ENCODE measurements at places on chromosomes 12 and 14.

- DNase-seq, result no peak
Observed at GRCh38 chr12:99249543-99249942, 398.0 kb upstream of the GARIN6 start.

DNA sequence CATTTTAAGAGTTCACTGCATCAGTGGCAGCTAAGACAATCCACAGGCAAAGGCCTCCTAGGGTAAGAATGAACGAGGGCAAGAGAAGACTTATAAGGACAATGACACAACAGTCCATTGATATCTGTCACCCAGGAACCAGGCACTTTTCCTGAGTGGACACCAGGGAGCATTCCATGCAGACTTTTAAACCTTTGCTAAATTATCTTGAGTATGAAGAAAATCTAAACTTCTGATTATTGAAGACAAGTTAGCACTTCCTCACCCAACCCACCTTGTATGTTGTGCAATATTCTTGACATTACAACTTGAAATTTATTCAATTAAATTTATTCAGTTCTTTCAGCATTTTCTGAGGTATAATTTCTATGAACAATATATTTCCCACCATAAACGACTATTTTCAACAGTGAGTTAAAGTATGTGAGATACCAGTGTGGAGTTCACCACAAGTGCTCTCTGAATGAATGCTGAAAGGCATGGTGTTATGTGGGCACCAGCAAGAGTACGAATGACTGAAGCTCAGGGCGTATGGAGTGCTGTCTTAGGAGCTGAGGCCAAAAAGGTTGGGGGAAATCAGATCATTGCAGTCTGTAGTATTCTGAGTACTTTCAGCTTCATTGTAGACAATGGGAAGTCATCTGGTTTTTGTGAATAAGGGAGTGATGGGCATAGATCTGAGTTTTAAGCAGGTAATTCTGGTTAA, 124.3 kb upstream of the LMNTD1 start:
- no peak for DNase-seq

DNA sequence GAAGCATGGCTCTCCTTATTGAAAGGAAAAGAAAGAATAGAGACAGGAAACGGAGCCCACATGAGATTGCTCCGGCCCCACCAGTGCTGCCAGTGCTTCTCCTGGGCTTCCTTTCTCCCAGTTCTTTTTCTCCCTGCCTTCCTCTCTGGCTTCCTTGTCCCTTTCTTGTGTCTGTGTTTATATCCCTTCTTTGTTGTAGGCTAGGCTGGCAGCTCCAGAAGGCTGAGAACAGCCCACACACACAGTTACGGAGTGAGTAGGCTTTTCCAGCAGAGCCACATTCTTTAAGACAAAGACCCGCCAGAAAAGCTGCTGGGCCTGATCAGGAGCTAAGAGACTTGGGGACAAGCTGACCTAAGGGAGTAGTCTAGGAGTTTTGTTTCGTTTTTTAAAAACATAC, 13.0 kb downstream of the CIPC start:
- DNase-seq, result no peak

- DNase-seq, result no peak
Observed at GRCh38 chr12:106120519-106121105, 18.1 kb downstream of the NUAK1 start.

DNA sequence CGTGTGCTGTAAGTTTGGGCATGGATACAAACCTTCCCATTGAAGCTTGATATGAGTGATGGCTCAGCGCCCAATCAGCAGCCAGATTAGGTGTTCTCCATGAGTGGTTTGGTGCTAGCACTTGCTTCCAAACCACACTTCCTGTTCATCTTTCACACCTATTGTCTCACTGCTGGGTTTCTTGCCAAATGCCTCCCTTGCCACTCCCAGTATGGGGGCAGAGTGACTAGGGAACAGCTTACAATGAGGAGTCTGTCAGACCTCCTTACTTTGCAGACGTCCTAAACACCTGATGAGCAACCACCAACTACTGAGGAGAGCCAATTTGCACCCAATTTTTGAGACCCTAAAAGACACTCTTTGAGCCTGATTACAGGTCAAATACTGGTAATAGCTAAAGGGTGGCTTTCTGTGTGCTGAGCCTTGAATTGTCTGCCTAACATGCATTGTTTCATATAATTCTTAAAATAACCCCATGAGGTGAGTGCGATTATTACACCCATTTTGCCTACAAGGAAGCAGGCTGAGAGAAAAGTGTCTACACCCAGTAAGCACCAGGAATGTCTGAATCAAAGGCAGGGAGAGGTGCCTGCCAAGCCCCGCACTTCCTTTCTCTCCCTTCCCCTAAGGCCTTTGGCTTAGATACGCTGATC, 48.4 kb upstream of the FOS start:
- DNase-seq, result no peak

All from cerebellar cortex (tissue), 1 donor.